ENCODE measurements at places on chromosomes 11 and 22. TPM values are rescaled to one million over a fixed set of nuclear protein-coding genes. Genes with fewer than 3 reads are reported as not detected.

Gene FAM118B
- 16.0 TPM for total RNA-seq

- no peaks in the 10 kb centered on the region for H3K36me3 ChIP-seq
- H3K27me3 ChIP-seq: no peaks in the 10 kb centered on the region
- no peak overlapping the region for H3K27ac ChIP-seq
- peak overlapping the region; percentile 57 for H3K4me3 ChIP-seq
- DNase-seq: no peak
- H3K4me1 ChIP-seq: peaks cover 26% of the 10 kb centered on the region
These were observed 911 bp downstream of the EMID1 start for GRCh38 chr22:29206372-29207242.

DNA sequence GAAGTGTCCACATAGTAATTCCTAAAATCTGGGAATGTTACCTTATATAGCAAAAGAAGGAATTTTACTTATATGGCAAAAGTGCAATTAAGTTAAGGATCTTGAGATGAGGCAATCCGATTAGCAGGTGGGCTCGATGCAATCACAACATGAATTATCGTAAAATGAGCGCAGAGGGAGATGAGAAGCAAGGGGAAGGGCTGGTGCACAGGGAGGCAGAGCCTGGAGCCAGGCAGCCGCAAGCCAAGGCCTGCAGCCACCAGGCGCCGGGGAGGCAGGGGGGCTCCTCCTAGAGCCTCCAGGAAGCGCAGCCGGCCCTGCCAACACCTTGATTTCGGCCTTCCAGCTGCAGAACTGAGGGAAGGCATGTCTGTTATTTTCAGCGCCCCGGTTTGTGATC, 85.7 kb downstream of the CELSR1 start:
- H3K27ac ChIP-seq: no peak overlapping the region
- H3K36me3 ChIP-seq: no peaks in the 10 kb centered on the region
- no peak overlapping the region for H3K4me3 ChIP-seq
- no peak for DNase-seq

Gene GANAB
- total RNA-seq: 78.0 TPM

DNA sequence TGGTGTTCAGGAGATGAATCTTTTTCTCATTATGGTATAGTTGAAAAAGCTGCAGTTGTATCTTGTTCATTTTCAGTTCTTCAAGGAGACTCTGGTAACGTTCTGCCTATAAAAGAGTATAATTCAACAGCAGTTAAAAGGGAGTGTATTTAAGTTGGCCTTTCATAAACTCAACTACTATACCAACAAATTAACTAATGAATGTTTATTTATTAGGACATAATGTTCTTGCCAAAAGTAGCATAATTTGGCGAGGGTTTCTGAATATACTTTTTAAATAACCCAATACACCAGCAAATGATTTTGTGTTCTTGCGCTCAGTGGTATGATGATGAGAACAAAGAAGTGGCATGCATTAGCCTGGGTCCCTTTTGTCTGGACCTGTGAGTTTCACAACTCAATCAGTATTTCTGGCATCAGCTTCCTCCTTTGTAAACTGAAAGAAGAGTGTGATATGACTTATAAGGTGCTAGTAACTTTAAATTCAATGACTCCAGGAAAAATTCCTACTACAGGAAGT, 10.9 kb downstream of the SMC1B start:
- no peak overlapping the region for H3K27ac ChIP-seq
- no peaks in the 10 kb centered on the region for H3K27me3 ChIP-seq
- no peaks in the 10 kb centered on the region for H3K36me3 ChIP-seq

- H3K36me3 ChIP-seq: peaks cover 10% of the 10 kb centered on the region
- H3K27ac ChIP-seq: peak overlapping the region; percentile 60
- no peaks in the 10 kb centered on the region for H3K27me3 ChIP-seq
- DNase-seq: no peak
- no peak overlapping the region for H3K4me3 ChIP-seq
- H3K4me1 ChIP-seq: peaks cover 41% of the 10 kb centered on the region
These were observed 6.4 kb upstream of the MFRP start for GRCh38 chr11:119352857-119353260.

- no peak for DNase-seq
- H3K4me3 ChIP-seq: no peak overlapping the region
- no peaks in the 10 kb centered on the region for H3K27me3 ChIP-seq
- no peaks in the 10 kb centered on the region for H3K4me1 ChIP-seq
These were observed 138.8 kb downstream of the LRRC4C start for GRCh38 chr11:41320653-41321052.

Gene RASSF10
- total RNA-seq: 0.59 TPM

GRCh38 chr11:86761978-86762377, 38.4 kb upstream of the PRSS23 start:
- H3K4me3 ChIP-seq: no peak overlapping the region
- H3K36me3 ChIP-seq: no peaks in the 10 kb centered on the region
- H3K4me1 ChIP-seq: no peaks in the 10 kb centered on the region
- H3K27me3 ChIP-seq: no peaks in the 10 kb centered on the region

DNA sequence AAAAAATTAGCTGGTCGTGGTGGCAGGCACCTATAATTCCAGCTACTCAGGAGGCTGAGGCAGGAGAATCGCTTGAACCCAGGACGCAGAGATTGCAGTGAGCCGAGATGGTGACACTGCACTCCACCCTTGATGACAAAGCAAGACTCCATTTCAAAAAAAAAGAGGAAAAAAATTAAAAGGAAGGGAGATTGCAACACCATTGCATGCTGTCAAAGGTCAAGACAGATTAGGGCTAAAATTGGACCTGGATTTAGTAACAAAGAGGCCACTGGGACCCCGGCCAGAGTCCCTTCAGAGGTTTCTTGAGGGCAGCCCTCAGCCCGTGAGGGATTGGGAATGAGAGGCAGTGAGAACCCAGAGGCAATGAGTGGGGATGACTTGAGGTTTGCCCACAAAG, 8.2 kb upstream of the MAFF start:
- peaks cover 13% of the 10 kb centered on the region for H3K4me1 ChIP-seq
- peak; percentile 85 for DNase-seq
- no peaks in the 10 kb centered on the region for H3K27me3 ChIP-seq
- no peaks in the 10 kb centered on the region for H3K36me3 ChIP-seq
- H3K4me3 ChIP-seq: no peak overlapping the region
- no peak overlapping the region for H3K27ac ChIP-seq

- H3K27me3 ChIP-seq: no peaks in the 10 kb centered on the region
- no peak for DNase-seq
- peaks cover 65% of the 10 kb centered on the region for H3K4me1 ChIP-seq
- H3K27ac ChIP-seq: peak overlapping the region; percentile 63
- no peaks in the 10 kb centered on the region for H3K36me3 ChIP-seq
These were observed 75.5 kb downstream of the MICAL2 start for GRCh38 chr11:12185914-12186313.

- no peak for DNase-seq
- peaks cover 69% of the 10 kb centered on the region for H3K4me1 ChIP-seq
- no peaks in the 10 kb centered on the region for H3K36me3 ChIP-seq
- H3K27me3 ChIP-seq: no peaks in the 10 kb centered on the region
- H3K27ac ChIP-seq: peak within 1 kb of the TSS; percentile 91
These were observed at the start of gene PLXNB2 for GRCh38 chr22:50306753-50307749. Gene PLXNB2 (minus strand): TSS chr22:50307646. CDS start chr22:50290584, 17,062 bp downstream.

Gene KBTBD4
- 21.7 TPM for total RNA-seq

Gene PNPLA5
- not detected for total RNA-seq

GRCh38 chr11:44709966-44710365, 16.8 kb upstream of the TSPAN18 start:
- H3K27ac ChIP-seq: no peak overlapping the region
- no peaks in the 10 kb centered on the region for H3K27me3 ChIP-seq
- no peaks in the 10 kb centered on the region for H3K4me1 ChIP-seq
- no peak for DNase-seq
- no peaks in the 10 kb centered on the region for H3K36me3 ChIP-seq

DNA sequence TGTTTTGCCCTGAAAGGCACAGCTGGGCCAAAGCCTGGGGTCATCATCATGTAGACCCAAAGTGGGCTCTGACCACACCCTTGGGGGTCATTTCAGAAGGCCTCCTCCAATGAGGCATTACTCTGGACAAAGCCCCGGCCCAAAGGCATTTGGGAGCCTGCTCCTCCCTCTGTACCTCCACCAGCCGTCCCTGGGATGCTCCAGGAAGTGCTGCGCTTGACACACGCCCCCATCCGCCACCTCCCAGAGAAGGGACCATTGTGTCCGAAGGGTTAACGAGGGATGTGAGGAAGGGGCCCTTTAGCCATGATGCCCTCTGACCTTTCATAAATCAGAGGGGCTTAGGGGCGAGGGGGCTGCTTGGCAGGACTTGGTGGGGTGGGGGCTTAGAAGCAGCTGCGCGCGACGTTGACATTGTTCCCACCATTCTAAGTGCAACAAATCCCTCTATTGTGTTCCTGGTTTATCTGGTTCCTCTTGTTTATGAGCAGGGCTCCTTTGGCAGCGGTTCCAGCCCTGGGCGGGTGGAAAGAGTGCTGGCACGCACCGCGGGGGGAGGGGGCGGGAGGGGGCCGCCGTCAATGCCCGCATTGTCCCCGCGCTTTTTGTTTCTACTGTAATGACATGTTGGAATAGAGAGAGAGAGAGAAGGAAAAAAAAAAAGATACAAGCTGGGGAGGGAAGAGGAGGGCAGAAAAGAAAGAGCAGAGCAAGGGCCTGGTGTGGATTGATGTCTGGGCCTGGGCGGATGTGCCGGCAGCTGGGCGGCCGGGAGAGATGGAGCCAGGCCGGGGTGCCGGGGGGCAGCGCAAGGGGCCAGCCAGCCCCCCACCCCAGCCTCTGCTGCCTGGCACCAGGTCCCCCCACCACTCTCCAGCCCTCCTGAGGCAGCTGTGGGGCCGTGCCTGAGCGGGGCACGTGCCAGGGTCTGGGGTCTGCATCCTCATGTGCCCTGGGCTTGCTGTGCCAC, 32.1 kb upstream of the SOX10 start:
- no peaks in the 10 kb centered on the region for H3K27me3 ChIP-seq
- peak overlapping the region; percentile 68 for H3K27ac ChIP-seq
- DNase-seq: no peak

- DNase-seq: no peak
- H3K4me3 ChIP-seq: no peak overlapping the region
- H3K27me3 ChIP-seq: no peaks in the 10 kb centered on the region
- no peak overlapping the region for H3K27ac ChIP-seq
- no peaks in the 10 kb centered on the region for H3K4me1 ChIP-seq
- no peaks in the 10 kb centered on the region for H3K36me3 ChIP-seq
These were observed 1152.4 kb downstream of the BRD1 start for GRCh38 chr22:48675141-48675829.

- no peak overlapping the region for H3K4me3 ChIP-seq
- DNase-seq: no peak
- H3K27ac ChIP-seq: no peak overlapping the region
- H3K4me1 ChIP-seq: no peaks in the 10 kb centered on the region
- no peaks in the 10 kb centered on the region for H3K36me3 ChIP-seq
- H3K27me3 ChIP-seq: no peaks in the 10 kb centered on the region
These were observed 20.1 kb upstream of the SMIM35 start for GRCh38 chr11:118106789-118107335.

Gene CNTN5
- total RNA-seq: not detected

DNA sequence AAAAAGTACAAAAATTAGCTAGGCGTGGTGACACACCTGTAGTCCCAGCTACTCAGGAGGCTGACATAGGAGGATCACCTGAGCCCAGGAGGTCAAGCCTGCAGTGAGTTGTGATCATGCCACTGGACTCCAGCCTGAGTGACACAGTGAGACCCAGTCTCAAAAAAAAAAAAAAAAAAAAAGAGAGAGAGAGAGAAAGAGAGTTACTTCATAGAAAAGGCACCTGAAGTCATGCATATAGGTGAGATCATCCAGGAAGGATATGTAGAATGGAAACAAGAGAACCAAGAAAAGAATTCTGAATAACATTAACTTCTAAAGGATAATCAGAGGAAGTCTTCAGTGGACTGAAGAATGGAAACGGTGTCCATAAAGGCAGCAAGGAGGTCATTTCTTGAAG, 106.8 kb downstream of the STK33 start:
- no peak for DNase-seq
- no peaks in the 10 kb centered on the region for H3K36me3 ChIP-seq
- H3K4me3 ChIP-seq: no peak overlapping the region
- no peaks in the 10 kb centered on the region for H3K27me3 ChIP-seq

Gene PRODH
- total RNA-seq: 8.0 TPM

DNA sequence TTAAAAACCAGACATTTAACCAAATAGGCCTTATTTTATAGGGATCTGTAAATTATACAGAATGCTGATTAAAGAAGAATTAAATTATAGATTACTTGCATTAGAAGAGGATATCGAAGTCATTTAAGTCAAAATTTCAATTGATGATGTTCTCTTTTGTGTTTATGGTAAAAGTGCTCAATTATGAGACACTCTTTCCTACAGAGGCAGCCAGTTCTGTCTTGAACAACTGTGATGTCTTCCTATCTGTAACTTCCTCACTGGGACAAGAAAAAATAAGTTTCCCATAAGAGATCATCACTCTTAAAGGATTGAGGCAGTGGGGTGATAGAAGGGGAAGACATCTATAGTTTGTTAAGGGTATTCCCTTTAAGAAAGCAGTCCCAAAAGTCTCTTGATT, 613.5 kb downstream of the INSC start:
- DNase-seq: no peak
- no peaks in the 10 kb centered on the region for H3K27me3 ChIP-seq
- no peak overlapping the region for H3K4me3 ChIP-seq
- no peaks in the 10 kb centered on the region for H3K36me3 ChIP-seq
- no peak overlapping the region for H3K27ac ChIP-seq
- no peaks in the 10 kb centered on the region for H3K4me1 ChIP-seq

Gene MAP6
- total RNA-seq: 8.1 TPM

GRCh38 chr11:47176328-47177228, at the start of gene ARFGAP2:
Gene ARFGAP2 (minus strand): TSS chr11:47176879. CDS start chr11:47176853, 26 bp downstream.
- peak; percentile 96 for DNase-seq
- H3K4me1 ChIP-seq: peaks cover 72% of the 10 kb centered on the region
- H3K36me3 ChIP-seq: peaks cover 67% of the 10 kb centered on the region
- H3K27me3 ChIP-seq: no peaks in the 10 kb centered on the region
- peak within 1 kb of the TSS; percentile 99 for H3K27ac ChIP-seq

GRCh38 chr11:62179995-62180394, 10.0 kb upstream of the SCGB1D1 start:
- DNase-seq: no peak
- no peaks in the 10 kb centered on the region for H3K4me1 ChIP-seq
- no peaks in the 10 kb centered on the region for H3K27me3 ChIP-seq
- H3K27ac ChIP-seq: no peak overlapping the region

Measured in right atrium auricular region (tissue), 2 donors.